CD8-positive, alpha-beta memory T cell (primary cell): ENCODE measurements at places on chromosomes 11 and 22.

DNA sequence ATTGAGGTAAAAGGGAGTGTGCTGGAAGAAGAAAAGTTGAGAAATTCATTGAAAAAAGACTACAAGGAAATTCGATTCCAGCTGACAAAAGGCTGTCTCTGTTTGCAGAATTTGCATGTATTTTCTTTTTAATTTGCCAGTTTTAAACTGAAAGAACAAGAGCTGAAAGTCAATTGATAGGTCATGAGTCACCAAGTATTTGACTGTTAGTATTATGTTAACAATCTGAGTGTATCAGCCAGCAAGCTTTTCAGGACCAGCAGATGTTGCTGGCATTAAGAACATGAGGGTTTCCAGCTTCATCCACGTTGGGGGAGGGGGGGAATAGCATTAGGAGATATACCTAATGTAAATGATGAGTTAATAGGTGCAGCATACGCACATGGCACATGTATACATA, 726.7 kb downstream of the METTL15 start:
- DNase-seq: no peak

- no peak for DNase-seq
Measured at GRCh38 chr11:1205987-1206331, 16.9 kb upstream of the MUC5B start.

DNA sequence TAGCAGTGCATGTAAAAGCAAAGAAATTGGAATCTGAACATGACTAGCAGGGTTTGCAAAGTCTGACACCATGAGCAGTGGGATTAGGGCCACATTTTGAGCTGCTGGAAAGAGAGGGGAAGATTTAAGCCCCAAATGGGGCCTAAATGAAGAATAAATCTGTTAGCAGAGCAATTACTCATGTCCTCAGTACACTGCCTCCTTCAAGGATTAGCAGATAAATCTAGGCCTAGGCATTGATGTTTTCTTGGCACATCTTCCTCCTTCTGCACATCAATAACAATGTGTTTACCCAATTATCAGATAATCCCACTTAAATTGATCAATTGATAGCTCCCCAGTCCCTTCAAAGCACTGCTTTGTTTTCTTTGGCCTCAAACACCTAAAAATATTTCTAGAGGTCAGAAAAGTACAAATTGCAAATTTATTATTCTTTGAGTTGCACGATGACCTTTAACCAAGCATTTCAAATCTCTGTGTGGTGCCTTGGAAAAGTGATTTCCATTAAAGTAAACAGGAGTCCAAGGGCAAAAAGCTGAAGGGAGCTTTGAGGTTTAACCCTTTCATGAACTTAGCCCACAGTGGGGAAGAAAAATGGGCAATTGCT, 514.7 kb upstream of the CHORDC1 start:
- no peak for DNase-seq

GRCh38 chr11:771617-772204, 5.6 kb downstream of the GATD1 start:
- DNase-seq: no peak

GRCh38 chr11:71456831-71457230, 3.8 kb downstream of the NADSYN1 start:
- DNase-seq: no peak
